ENCODE measurements at places on chromosomes 6 and 20. TPM values are rescaled to one million over a fixed set of nuclear protein-coding genes. Genes with fewer than 3 reads are reported as not detected.

FAM83C gene
- polyA plus RNA-seq: not detected

GPR63 gene
- 1.3 TPM for polyA plus RNA-seq

POM121L2 gene
- polyA plus RNA-seq: not detected

BPIFA2 gene
- polyA plus RNA-seq: not detected

MBOAT1 gene
- 4.6 TPM for polyA plus RNA-seq

KCNS1 gene
- polyA plus RNA-seq: 0.32 TPM

PCK1 gene
- not detected for polyA plus RNA-seq

MDN1 gene
- polyA plus RNA-seq: 5.8 TPM

TXNDC5 gene
- polyA plus RNA-seq: 116 TPM

TMEM14A gene
- 28.4 TPM for polyA plus RNA-seq

C6orf15 gene
- 0.24 TPM for polyA plus RNA-seq

SPEF1 gene
- polyA plus RNA-seq: 0.08 TPM

PSORS1C2 gene
- not detected for polyA plus RNA-seq

SPATS1 gene
- not detected for polyA plus RNA-seq

FAM162B gene
- not detected for polyA plus RNA-seq

SDCBP2 gene
- 22.2 TPM for polyA plus RNA-seq

HLA-DOB gene
- 13.3 TPM for polyA plus RNA-seq

EYS gene
- 0.14 TPM for polyA plus RNA-seq

PTCHD4 gene
- polyA plus RNA-seq: 0.87 TPM

PI16 gene
- polyA plus RNA-seq: not detected

FERMT1 gene
- 204 TPM for polyA plus RNA-seq

PRSS16 gene
- polyA plus RNA-seq: 11.9 TPM

TAF4 gene
- polyA plus RNA-seq: 4.4 TPM

KHDRBS2 gene
- not detected for polyA plus RNA-seq
